IPS DF 6.9 (cell line): ENCODE measurements at places on chromosomes 2 and 18.

DNA sequence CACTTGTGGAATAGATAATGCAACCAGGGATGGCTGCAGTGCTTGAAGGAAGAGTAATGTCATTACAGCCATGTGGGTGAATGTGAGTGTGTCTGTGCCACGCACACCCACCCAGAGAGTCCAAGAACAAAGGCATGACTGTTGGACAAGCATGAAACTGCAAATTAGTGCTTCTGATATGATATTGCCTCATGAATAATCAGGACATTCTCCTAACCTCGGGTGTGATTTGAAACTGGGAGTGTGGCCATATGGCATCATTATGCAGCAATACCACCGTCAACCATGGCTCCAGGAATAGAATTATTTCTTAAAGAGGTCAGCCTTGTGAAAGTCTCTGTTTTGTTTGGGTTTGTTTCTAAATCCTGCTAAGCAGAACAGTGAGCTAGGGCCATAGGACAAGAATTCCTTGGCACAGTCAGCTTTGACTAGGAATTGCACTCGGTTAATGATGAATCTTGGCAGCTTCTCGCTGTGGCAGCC is 678.0 kb upstream of the RAB6C start:
- DNase-seq, result no peak

- no peak for DNase-seq
Observed at GRCh38 chr2:235373171-235373570, 120.7 kb upstream of the AGAP1 start.

- DNase-seq, result no peak
Observed at GRCh38 chr18:74714791-74715190, 117.1 kb downstream of the ZNF407 start.

- no peak for DNase-seq
Observed at GRCh38 chr2:1039549-1039948, 88.9 kb downstream of the SNTG2 start.

DNA sequence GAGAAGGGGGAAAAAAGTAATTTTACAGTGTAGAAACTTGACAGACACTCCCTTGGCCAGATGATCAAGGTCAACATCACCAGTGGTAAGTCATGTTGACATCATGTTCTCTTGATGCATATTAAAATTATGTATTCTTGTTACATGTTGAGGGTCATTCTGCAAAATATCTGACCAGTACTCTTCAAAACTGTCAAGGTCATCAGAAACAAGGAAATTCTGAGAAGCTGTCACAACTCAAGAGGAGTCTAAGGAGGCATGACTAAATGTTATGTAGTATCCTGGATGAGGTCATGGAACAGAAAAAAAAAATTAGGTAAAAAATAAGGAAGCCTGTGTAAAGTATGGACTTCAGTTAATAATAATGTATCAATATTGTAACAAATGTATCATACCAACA is 6.3 kb downstream of the SGPP2 start:
- DNase-seq, result no peak

DNA sequence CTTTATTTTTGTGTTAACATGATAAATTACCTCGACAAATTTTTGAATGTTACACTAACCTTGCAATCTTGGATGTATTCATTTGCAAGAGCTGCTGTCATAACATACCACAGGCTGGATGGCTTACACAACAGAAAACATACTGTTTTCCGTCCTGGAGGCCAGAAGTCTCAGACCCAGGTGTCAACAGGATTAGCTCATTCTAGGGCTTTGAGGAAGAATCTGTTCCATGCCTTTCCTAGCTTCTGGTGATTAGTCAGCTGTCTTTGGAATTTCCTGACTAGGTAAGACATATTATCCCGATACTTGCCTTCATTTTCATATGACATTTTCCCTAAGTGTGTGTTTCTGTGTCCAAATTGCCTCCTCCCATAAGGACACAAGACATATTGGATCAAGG is 188.6 kb upstream of the CDH19 start:
- no peak for DNase-seq

DNA sequence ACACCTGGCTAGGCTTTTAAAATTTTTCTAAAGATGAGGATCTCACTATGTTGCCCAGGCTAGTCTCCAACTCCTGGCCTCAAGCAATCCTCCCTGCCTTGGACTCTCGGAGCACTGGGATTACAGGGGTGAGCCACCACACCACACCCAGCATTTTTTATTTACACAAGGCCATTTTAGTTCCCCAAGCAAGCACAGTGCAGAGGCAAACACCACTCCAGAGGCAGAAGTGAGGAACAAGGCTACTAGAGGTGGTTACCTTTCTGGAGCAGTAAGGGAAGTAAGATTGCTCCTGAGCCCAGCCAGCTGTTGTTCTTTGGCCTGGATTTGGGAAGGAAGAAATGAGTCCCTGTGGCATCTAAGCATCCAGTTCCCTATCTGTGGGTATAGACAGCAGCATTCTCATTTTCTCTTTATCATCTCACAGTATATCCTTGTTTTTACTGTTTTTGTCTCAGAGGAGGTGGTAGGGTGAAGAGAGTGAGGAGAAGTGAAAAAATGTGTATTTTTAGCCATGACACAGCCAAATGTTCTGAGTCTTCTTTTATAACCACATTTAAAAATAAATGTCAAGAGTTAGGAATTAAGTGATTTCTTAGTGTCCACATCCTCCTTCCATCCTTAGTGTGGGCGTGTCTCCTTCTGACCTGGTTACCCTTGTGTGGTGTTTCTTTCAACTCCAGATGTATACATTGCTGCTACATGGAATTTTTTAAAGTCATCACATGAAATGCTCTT is 10.5 kb upstream of the TTC39C start:
- no peak for DNase-seq

- no peak for DNase-seq
Observed at GRCh38 chr18:61998335-61998734, 105.5 kb upstream of the RNF152 start.

GRCh38 chr2:54574107-54574859 is 118.2 kb downstream of the SPTBN1 start:
- DNase-seq, result no peak

GRCh38 chr2:173983391-173983871 is 18.3 kb upstream of the SP3 start:
- no peak for DNase-seq

DNA sequence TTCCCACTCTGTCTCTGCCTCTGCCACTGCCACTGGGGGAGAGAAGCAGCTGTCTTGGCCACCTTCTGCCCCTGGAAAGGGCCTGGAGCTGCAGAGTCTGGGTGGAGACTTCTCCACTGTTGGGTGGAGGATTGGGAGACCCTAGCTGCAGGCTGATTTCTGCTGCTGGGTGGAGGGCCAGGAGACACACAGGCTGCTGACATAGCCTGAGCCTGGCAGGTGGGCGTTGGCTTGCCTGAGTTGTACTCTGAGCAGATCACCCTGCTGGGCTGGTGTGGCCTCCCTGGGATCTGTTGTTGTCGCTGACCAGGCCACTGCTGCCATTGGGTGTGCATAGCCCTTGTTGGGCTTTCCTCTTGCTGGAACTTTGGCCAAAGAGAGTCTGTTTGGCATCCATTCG is 64.3 kb downstream of the ARHGEF4 start:
- no peak for DNase-seq

- DNase-seq, result no peak
Observed at GRCh38 chr2:18171191-18172139, 293.0 kb downstream of the KCNS3 start.

- no peak for DNase-seq
Observed at GRCh38 chr2:207767461-207768167, 2.1 kb downstream of the FZD5 start.

- no peak for DNase-seq
Observed at GRCh38 chr2:240462707-240463273, 27.3 kb downstream of the GPC1 start.

- no peak for DNase-seq
Observed at GRCh38 chr2:29110916-29111535, 4.2 kb upstream of the CLIP4 start.

- DNase-seq, result no peak
Observed at GRCh38 chr2:44342854-44343253, 18.4 kb downstream of the PREPL start.

DNA sequence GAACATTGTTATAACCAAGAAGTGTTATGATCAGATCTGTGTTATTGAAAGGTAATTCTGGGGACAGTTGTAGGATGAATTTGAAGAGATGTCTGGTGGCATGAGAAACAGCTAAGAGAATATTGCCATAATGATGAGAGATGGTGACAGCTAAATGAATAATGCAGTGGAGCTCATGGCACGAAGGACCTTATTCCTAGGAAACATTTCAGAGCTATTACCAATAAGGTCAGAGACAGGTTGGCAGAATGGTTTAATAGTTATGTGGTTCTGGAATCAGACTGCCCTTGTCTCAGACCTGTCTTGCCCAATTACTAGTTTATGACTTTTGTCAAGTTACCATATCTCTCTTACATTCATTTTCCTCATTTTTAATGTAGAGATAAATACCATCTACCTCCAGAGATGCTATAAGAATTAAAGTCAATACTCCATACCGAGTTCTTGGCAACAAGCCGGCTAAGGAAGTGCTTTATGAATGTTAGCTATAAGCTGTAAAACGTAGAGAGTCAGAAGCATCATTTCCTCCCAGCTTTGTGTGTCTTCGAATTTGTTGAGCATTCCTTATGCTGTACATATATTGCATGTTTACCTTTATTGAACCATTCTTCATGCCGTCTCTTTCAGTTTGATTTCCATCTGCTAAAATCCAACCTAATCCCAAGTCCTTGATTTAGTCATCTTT is 73.6 kb upstream of the COL5A2 start:
- DNase-seq, result no peak

GRCh38 chr2:148978706-148979105 is 59.8 kb upstream of the LYPD6B start:
- DNase-seq, result no peak

DNA sequence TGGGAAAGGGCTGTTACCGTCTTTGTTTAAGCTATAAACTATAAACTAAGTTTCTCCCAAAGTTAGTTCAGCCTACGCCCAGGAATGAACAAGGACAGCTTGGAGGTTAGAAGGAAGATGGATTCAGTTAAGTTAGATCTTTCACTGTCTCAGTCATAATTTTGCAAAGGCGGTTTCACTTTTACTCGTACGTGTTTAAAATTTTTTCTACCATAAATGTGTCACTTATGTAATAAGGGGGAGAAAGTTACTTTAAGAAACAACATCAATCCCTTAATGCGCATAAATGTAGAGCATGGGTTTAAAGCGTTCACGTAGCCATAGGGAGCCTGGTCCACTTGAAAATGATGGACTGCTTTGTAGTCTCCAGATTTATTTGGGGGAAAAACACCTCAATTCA is 71.3 kb downstream of the SNORC start:
- no peak for DNase-seq

DNA sequence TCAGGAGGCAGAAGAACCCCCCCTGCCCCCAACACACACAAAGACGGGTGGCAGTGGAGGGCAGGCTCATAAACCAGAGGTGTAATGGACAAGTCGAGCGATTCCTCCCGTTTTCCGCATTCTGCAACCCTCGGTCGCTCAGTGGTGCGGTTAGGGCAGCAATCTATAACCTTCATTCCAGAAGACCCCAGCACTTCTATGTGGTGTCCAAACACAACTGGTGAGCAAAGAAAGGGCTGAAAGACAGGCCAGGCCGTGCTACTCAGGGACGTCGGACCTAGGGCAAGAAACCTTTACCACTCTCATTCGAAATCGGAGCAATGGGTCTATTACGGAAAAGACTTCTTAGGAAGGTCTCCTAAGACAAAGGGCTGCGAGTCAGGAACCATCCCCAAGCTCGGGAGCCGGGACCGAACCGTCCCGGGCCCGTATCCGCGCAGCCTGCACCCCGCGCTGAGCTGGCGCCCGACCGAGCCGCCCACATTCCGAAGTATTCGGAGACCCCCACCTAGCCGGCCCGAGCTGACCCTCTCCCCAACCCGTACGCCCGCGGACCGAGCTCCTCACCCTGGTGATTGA is 568 bp downstream of the ARL5A start:
- DNase-seq, result no peak

GRCh38 chr2:85395912-85396475 is 14.2 kb downstream of the CAPG start:
- no peak for DNase-seq

DNA sequence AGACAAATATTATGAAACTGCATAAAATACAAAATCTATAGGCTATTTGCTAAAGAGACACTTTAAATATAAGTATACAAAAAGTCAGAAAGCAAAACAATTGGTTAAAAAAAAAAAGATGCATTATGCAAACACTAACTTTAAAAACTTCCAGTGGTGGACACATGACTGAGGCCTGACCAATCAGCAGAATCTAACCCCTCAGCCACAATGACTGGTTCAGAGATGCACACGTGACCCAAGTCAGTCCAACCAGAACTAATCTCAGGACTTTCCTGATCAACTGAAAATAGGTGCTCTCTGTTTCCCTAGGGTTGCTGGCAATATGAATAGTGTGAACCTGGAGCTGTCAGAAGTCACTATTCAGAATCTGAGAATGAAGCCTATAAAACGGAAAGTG is 22.7 kb downstream of the DNER start:
- DNase-seq, result no peak
